Choroid plexus epithelial cell (primary cell): ENCODE measurements at places on chromosomes 12 and 14.
A peak's percentile ranks its signal among the peaks of the same experiment; 100 is the strongest.

GRCh38 chr14:103128631-103129300, 5.5 kb downstream of the TNFAIP2 start:
- DNase-seq: no peak

DNA sequence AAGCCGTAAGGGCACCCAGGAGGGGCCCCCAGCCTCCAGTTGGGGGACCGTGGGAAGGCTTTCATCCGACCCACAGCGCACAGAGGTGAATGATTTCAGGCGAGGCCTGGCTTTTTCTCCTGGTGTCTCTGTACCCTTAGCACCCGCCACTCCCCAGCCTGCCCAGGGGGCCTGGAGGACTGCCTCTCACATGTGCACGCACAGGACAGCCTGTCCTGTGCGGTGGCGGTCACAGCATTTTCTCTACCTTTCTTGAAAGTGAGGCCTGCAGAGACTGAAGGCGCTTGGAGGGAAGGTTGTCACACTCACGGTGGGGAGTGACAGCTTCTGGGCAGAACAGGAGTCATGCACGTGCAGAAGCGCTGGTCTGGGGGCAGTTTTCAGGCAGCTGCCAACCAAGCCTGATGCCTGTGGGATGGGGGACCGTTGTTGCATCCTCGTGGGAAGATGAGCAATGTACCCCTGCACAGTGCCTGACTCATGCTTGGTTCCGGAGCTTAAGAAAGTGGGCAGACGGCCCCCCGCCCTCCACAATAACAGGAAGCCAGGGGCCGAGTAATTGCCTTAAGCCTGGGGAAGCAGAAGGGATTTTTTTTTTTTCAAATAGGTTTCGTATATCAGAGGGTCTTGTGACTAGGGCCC, 148.1 kb downstream of the TSPAN9 start:
- peak; percentile 80 for DNase-seq

DNA sequence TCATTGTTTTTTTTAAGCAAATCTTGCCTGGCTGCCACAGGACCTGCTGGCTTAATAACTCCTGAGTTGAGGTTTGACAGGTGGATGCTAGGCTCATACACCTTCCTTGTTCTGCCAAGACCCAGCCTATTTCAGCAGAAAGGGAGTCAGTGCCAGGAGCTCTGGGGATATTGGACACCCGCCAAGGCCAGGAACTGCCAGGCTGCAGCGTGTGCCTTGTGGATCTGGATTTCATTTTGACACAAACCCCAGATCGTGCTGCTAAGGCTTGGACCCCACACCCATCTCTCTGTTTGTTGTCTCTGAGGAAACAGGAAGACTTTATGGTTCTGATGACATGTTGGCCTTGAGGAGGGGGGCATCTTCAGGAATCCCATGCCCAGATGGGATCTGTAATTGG, 44.4 kb upstream of the PRIMA1 start:
- no peak for DNase-seq

GRCh38 chr12:77035226-77035625, 30.1 kb downstream of the E2F7 start:
- no peak for DNase-seq

GRCh38 chr12:70070494-70071007, 172.7 kb upstream of the CNOT2 start:
- no peak for DNase-seq

DNA sequence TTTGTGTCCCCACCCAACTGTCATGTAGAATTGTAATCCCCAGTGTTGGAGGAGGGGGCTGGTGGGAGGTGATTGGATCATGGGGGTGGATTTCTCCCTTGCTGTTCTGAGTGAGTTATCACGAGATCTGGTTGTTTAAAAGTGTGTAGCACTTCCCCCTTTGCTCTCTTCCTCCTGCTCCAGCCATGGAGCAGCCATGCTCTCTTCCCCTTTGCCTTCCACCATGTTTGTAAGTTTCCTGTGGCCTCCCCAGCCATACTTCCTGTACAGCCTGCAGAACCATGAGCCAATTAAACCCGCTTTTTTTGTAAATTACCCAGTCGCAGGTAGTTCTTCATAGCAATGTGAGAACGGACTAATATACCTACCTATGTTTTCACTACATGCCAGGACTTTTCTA, 2.6 kb upstream of the POC1B start:
- no peak for DNase-seq

GRCh38 chr14:71169861-71170260, 262.6 kb downstream of the PCNX1 start:
- DNase-seq: no peak

- no peak for DNase-seq
Measured at GRCh38 chr12:106171117-106171750, 32.5 kb upstream of the NUAK1 start.

DNA sequence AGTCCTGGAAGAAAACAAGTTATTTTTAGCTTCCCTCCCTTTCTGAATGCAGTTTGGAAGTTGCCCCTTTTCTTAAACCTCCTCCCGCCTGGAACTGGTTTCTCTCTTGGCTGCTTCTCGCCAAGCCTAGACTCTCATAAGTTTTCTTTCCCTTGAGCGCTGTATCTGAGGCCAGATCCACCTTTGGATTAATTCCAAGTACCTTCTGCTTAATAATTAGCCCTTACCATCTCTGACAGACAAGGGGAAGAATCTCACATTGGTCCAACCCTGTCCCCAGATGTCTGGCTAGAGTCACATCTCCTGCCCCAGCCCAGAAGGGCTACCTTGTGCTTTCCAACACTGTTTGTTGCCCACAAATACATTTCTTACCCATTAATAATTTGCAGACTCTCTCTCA, 161.8 kb upstream of the RGS6 start:
- no peak for DNase-seq

DNA sequence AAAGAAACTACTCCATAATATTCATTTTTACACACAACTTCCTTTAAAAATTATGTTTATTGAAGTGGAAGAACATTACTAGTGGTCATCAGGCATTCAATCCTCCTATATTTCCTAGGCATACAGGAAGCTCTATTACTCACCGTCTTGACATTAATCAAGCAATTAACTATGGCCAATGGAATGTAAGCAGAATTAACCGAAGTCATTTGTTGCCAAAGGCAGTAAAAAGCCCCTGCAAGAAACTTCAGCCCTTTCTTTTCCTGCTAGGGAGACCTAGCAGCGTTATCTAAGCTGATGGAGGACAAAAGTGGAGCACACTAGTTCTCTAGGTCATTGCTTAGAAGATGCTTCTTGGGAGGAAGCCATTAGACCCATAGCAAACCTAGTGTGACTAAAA, 399.6 kb downstream of the KCNH5 start:
- DNase-seq: no peak
